ENCODE measurements at places on chromosomes 6 and 20. TPM values are rescaled to one million over a fixed set of nuclear protein-coding genes. Genes with fewer than 3 reads are reported as not detected.

The PANK2 gene
- total RNA-seq = 26.2 TPM

The UST gene
- total RNA-seq = 3.0 TPM

- no peak for ATAC-seq
These were observed 101.5 kb downstream of the ISM1 start for GRCh38 chr20:13322621-13323020.

DNA sequence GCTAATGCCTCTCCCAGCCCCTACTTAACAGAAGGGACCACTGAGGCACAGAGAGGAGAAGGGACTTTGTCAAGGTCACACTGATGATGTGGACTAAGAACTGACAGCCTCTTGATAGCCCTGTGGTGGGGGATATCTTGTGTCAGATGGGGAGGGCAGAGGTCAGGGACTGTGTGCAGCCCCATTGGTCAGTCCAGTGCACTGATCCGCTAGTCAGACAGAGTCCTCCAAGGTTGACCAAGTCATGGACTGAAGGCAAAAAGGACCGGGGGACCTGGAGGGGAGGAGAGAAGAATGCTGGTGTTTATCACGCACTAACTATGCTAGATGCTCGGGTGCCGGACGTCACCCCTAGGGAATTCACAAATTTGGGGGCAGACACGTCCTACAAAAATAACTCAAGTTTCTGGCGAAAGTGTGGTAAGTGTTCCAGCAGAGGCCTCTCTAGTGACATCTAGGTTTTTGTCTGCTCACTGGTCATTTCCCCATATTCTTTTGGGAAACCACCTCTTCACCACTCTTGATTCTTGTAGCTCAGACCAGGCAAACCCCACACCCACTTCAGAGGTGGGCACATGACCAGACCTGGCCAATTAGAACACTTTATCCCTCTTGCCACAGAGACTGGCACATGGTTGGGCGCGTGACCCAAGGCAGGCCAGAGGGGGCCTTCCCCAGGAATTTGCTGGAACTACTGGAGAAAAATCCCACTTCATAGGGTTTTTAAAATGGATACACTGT is 21.0 kb downstream of the TCF15 start:
- no peak for ATAC-seq

DNA sequence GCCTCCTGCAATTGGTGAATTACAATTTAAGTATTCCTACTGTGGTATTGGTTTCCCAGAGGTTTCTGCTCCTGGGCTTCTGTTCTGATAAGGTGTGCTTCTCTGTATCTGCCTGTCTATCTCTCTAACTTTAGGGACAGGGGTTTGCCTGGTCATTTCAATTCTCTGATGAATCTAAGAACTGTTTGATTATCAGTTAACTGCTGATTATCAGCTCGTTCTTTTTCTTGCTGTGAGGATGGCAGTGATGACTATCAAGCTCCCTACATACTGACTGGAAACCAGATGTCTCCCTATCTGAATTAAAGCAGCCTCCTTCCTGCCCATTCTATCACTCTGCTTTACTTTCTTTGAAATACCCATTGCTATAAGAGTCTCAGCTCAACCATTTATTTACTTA is 120.5 kb downstream of the INSM1 start:
- ATAC-seq = no peak

- ATAC-seq = no peak
These were observed 179.8 kb downstream of the GMPR start for GRCh38 chr6:16418151-16418550.

DNA sequence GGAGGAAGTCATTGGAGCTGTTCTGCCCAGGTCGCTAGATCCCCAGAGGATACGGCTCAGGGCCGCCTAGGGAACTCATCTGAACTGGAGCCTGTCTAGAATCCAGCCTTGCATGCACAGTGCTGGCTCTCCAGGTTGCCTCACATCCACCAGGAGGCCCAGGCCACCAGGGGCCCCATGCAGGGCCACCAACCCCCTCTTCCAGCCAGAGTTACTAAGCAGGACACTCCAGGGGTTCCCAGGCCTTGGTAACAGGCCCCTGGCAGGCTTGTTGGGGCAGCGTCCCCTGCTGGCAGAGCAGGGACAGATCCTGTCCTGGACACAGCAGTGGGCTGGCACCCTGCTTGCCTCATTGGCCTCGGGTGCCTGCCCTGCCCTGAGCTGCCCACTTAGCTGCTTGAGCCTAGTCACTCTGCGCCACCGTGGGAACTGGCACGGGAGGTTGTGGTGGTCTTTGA is 35.3 kb downstream of the EFCAB8 start:
- peak; percentile 19 for ATAC-seq

DNA sequence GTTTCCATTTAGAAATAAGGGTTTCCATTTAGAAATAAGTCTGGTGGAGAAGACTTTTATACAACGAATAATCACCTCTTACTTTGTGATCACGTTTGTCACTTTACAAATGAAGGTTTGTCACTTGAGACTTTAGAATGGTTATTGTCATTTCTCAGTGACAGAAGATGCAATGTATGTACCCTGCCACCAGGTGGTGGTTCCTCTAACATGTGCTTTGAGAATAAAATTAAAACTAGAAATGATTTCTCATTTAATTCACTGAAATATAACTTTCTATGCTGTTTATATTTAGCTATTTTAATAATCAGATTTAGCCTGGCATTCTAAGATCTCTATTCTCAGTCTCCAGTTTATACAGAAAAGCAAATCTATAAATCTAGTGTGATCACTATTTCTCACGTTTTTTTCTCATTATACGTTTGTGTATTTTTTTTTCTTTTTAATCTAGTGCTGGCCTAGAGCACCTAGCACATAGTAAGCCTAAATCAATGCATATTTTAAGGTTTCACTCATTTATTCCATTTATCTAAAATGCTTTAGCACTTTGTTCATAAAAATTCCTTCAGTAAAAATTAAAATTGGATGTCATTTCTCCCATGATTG is 57.4 kb upstream of the TFAP2D start:
- ATAC-seq = no peak

DNA sequence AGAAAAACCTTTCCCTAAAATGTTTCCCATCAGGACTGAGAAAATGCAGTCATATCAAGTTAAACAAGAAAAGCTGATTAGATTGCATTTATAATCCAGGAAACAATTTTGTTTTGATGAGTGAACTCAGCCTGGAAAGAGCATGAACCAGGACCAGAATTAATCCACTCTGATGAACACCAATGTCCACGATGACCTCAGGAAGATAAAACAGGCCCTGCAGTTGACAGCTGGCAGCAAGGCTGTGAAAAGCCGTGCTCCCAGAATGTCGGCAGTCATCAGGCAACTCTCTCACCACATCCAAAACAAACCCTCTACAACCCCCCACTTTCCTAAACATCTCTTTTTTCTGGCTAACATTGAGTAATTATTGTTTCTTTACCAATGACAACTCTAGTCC is 74.0 kb upstream of the PROKR2 start:
- no peak for ATAC-seq

Data from esophagus mucosa (tissue), 1 donor.